ENCODE measurements at places on chromosomes 5 and 9.

GRCh38 chr9:85898332-85898731, 42.6 kb upstream of the NAA35 start:
- DNase-seq, result no peak

DNA sequence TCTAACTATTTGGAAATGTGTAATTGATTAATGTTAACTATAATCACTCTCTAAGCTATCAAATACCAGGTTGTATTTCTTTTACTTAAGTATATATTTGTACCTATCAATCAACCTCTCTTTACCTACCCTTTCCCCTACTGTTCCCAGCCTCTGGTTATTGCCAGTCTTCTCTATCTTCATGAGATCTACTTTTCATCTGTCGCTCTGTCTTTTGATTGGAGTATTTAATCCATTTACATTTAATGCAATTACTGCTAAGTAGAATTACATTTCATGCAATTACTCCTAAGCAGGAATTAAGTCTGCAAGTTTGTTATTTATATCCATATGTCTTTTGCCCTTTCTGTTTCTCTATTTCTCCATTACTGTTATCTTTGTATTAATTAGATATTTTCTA, 148.1 kb downstream of the MAT2B start:
- DNase-seq, result no peak

GRCh38 chr5:82165740-82166530, 112.2 kb downstream of the RPS23 start:
- DNase-seq, result peak; percentile 90

DNA sequence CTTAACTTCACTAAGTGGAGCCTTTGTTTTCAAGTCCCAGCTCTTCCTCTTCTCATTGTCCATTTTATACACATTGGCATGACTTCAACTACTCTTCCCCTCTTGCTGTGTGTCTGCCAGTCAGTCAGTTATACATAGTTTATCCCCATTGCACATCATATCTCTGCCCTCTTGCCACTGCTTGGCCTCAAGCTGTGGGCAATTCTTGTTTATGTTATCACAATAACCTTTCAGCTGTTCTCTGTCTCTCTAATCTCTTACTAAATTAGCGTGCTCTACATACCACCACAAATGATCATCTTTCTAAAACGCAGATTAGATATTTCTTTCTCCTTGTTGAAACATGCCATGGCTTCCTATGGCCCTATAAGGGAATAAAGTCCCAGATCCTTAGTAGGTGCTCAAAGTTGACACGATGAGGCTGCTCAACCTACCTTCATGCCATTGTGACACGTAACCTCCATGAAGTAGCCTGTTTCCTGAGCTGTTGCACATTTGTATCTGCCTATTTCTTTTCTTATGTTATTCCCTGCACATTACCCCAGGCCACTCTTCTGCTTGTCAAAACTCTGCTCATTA, 239.3 kb downstream of the GAS1 start:
- DNase-seq, result no peak

GRCh38 chr5:51043745-51044144, 339.5 kb upstream of the ISL1 start:
- DNase-seq, result no peak

- DNase-seq, result no peak
Observed at GRCh38 chr9:87609486-87609885, 111.8 kb downstream of the DAPK1 start.

GRCh38 chr5:6634306-6634705, 1.1 kb downstream of the SRD5A1 start:
- DNase-seq, result no peak

DNA sequence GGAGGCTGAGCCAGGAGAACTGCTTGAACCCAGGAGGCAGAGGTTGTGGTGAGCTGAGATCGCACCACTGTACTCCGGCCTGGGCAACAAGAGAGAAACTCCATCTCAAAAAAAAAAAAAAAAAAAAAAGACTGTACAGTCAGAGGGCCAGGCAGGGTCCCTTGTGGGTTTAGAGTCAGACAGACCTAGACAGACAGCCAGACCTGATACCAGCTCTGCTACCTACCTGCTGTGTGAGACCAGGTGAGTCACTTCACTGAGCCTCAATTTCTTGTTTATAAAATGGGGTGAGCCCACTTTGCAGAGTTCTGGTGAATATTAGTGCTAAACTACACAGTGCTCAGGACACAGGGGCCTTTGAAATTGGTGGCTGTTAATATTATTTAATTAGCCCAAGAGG, 19.7 kb downstream of the TRIM14 start:
- DNase-seq, result no peak

- DNase-seq, result no peak
Observed at GRCh38 chr9:40884072-40884901, 244.2 kb downstream of the FOXD4L6 start.

- no peak for DNase-seq
Observed at GRCh38 chr5:116739571-116739970, 164.9 kb upstream of the SEMA6A start.

- no peak for DNase-seq
Observed at GRCh38 chr5:170312301-170312595, 14.7 kb upstream of the LCP2 start.

DNA sequence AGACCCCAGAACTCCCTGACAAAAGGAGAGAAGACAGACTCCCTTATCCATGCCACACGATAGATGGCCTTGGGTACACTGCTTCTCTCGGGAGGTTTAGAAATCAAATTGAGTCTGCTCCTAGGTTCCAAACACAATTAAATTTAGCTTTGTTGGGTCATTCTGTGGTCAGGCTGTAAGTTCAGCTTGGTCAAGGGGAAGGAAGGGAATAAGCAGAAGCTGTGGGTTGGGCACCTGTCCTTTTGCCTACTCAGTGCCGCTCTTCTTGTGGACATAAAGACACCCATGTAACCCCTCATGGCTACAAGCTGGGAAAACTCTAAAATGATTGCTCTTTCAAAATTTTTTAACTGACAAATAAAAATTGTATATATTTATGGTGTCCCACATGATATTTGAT, 19.1 kb upstream of the AK3 start:
- no peak for DNase-seq
